Suprapubic skin (tissue), 4 donors: ENCODE measurements at places on chromosomes 7 and 10. TPM values are rescaled to one million over a fixed set of nuclear protein-coding genes. Genes with fewer than 3 reads are reported as not detected.

DNA sequence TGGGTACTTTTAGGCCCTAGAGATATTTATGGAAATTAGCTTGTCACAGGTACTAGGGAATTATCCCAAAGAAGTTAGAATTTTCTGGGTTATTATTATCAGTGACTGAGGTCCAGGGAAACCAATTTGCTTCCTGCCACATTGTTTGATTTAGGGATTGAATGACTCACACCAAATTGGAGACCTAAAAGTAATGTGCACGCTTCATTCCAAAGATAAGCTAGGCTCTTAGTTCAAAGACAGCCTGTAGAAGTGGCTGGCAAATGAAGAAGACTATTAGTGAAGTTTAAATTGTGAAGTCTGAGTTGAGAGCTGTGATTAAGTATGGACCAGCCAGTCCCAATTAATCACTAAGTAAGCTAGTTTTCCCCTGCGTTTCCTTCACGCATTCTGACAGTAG is 188.1 kb upstream of the MYO3A start:
- DNase-seq, result no peak

GRCh38 chr10:132248455-132249225 is 59.1 kb downstream of the STK32C start:
- DNase-seq, result no peak

GRCh38 chr10:43136432-43136831 is 1.8 kb upstream of the CSGALNACT2 start:
- no peak for DNase-seq

GRCh38 chr10:35643151-35644049 is 1.3 kb upstream of the FZD8 start:
- DNase-seq, result peak; percentile 74

- peak; percentile 73 for DNase-seq
Measured at GRCh38 chr10:101775273-101776160, at the start of gene FGF8. Gene FGF8, minus strand, starts transcription at chr10:101776114. Its CDS starts 214 bp downstream, at chr10:101775900.

GRCh38 chr10:119575506-119575905 is 21.3 kb downstream of the TIAL1 start:
- DNase-seq, result no peak

GRCh38 chr10:5617521-5617920 is 48.9 kb downstream of the ASB13 start:
- no peak for DNase-seq

DNA sequence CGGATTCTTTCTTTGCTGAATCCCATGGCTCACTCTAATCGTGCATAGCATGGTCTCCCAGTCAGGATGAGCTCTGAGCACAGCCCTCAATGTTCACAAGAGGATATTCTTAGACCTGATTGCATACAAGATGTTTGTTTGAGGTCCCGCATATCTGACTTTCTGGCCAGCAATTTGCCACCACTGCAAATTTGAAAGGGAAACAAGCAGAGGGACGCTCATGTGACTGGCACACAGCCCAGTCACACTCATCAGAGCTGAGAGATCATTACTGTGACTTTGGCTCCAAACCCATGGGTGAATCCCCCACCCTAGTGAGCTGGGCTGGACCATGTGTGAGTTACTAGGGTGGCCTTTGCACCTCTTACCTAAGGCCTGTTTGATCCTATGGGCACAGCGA is 9.9 kb downstream of the TAS2R41 start:
- DNase-seq, result peak; percentile 90

- DNase-seq, result no peak
Measured at GRCh38 chr10:3668276-3668965, 116.6 kb downstream of the KLF6 start.

GRCh38 chr7:42115795-42116194 is 121.2 kb downstream of the GLI3 start:
- DNase-seq, result no peak

CARD11 gene
- total RNA-seq, result not detected

NPC1L1 gene
- total RNA-seq, result not detected
